MV-4-11 (cell line): ENCODE measurements at places on chromosomes 1 and 21.
A peak's percentile ranks its signal among the peaks of the same experiment; 100 is the strongest.

DNA sequence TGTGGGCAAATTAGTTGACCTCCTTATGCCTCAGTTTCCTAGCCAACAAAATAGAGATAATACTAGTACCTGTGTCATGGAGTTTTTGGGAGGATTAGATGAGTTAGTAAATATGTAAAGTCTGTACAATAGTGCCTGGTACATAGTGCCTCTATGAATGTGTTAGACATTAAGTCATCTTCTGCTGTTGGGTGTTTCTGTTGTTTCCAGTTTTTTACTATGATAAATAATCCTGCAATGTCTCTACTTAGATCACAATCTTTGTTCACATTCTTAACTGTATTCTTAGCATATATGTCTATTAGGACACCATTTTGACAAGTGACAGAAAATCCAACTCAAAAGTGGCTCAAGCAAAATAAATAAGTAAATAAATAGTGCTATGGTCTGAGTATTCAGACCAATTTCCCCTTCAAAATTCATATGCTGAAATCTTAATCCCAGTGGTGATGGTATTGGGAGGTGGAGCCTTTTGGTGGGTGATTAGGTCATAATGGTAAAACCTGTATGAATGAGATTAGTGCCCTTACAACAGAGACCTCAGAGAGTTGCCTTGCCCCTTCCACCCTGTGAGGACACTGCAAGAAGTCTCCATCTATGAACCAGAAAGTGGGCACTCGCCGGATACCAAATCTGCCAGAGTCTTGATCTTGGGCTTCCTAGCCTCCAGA lies 84.3 kb downstream of the DIRAS3 start:
- no peak for DNase-seq

DNA sequence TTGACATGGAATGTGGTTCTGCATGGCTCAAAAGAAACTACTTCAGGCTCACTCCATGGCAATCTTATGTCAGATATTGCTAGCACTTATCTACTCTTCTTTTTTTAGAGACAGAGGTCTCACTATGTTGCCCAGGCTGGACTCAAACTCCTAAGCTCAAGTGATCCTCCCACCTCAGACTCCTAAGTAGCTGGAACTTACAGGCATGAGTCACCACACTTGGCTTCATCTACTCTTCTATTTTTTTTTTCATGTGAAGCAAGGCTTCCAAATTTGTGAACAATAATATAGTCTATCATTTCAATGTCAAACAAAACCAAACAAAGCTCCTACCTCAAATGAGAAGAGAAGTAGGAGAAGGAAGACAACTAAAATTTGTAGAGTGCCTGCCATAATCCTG lies 7.5 kb upstream of the PSEN2 start:
- no peak for DNase-seq

DNA sequence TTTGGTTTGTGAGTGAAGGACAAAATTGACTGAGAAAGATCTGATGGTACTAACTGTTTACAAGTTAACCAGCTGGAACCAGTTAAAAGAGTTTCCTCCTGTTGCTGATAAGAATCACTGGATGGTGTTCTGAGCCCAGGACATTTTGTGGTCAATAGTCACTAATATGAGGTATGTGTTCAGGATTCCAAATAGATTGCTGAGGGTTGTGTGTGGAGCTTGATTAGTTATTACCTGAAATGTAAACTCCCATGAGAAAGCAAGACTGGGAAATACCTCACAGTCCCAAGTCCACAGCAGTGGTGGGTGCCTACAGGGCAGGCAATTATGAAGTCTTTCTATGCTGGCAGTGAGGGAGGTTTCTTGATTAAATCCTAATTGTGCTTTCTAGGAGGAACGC lies 164.6 kb downstream of the DNM3 start:
- no peak for DNase-seq

DNA sequence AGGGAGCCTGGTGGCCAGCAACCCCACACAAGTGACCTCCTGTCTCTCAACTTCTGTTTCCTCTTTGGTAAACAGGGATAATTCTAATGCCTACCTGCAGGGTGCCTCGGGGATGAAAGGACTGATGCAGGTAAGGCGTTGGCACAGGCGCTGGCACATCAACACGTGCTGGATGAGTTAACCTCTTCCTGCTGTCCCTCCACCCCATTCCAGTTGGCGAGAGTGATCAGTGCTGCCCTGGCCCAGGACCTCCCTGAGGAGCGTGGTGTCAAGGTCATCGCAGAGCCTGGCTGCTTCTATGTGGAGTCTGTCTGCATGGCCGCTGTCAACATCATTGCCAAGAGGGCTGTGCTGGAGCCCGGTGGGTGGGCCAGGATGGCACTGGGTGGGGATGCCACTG lies 69.1 kb upstream of the TINAGL1 start:
- no peak for DNase-seq

- no peak for DNase-seq
Observed at GRCh38 chr1:87898431-87898830, 569.8 kb downstream of the LMO4 start.

DNA sequence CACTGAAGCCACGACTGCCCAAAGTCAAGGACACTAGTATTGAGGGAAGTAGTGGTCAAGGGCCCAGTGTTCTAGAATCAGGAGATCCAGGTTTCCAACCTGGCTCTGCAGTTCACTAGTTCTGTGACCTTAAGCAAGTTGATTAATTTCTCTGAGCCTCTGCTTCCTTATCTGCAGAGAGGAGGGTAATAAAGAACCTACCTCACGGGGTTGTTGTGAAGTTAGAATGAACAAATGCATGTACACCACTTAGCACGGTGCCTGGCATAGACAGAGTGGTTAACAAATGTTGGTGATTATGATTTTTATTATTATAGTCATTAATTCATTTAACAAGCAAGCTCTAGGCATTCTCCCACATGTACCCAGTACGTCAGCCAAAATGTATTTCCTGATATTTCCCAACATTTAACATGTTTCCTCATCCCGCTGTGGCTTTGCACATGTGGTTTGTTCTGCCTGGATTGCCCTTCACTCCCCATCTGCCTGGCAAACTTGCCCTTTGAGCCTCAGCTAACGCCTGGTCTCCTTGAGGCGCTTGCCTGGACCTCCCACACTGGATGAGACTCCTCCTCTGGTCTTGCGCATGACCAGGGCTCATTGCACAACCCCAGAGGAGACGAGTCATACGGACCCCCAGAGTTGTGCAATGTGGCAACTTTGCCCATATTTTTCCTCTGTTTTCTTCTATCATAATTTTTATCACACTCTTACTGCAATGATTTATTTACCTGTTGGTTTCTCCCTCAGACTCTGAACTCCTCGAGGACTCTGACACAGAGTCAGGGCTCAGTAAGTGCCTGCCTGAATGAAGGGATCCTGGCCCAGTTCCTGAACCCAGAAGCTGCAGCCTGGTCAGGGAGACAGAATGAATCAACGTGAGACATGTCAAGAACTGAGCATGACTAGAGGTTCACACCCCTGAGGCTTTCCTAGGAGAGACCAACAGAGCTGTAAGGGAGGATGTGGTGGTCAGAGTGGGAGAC lies 20.7 kb upstream of the MFSD2A start:
- DNase-seq = peak; percentile 99

DNA sequence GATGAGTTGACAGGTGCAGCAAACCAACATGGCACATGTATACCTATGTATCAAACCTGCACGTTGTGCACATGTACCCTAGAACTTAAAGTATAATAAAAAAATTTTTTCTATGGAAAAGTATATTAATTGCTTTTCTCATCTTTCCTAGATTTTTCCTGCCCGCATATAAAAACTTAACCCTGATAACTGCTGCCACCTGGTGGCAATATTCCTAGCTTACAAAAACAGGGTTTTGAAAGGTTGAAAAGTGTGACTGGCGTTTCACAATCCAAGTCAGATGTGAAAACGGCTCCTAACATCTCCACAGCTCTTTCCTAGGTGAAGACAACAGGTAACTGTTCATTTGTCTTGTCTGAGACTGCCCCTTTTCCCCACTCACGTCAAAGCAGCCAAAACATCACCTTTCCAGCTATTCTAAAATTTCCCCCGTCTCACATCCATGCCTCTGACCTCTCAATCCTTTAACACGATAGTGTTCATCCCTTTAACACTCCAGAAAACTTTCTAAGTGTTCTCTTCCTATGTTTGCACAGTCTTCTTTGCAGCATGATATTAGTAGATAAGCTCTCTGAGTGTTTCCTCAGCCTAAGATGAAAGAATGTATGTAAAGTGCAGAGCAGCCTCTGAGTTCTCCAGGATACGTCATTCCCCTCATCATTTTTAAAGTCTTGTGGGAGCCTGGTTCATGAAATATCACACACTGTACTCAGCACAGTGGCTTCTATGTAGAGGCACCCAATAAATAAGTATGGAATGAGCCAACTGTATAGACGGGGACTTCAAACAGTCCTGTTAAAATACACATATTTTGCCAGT lies 27.5 kb downstream of the OVGP1 start:
- peak; percentile 30 for DNase-seq

- no peak for DNase-seq
Observed at GRCh38 chr1:172903581-172904220, 147.0 kb downstream of the TNFSF18 start.

DNA sequence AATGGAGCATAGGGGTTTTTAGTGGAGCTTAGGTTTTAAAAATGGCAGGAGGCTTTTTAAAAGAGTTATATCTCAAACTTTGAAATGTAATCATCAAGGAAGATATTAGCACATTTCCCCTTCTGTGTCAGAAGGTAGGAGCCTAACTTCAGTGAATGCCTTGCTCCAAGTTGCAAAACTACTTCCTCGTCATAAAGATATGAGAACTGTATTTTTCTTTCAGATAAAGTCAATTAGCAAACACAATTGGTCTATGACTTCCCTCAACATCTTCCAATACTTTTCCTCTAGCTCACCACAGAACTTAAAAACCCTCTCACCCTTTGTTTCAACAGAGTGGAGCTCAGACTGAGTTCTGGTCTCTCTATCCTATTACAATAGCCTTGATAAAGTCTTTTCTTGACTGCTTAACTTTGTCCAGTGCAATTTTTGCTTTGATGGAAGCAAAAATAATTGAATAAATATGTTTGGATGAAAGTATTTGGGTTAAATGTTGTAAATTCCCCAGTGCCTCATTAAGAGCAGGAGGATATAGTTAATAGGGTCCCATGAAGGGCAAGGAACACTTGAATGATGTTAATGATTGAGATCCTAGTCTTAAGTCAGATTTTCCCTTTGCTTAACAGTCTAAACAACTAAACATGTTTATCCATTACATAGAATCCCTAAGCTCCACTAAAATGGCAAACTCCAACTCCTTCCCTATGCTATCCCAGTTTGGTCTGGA lies 58.9 kb downstream of the TNFSF18 start:
- DNase-seq = peak; percentile 45

DNA sequence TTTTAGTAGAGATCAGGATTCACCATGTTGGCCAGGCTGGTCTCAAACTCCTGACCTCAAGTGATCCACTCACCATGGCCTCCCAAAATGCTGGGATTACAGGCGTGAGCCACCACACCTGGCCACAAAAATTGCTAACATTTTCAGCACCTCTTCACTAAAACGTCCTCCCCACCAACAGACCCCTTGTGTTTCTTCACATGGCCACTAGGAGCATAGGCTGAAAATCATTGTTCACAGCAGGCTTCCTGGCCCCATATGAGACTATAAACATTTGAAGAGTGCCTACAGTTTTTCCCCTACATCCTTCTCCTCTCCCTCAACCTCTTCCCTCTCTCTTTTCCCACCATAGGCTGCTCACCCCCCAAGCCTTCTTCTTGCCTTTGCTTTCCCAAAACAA lies 28.0 kb upstream of the SFPQ start:
- DNase-seq = no peak

GRCh38 chr1:230000493-230001184 lies 66.4 kb upstream of the GALNT2 start:
- DNase-seq = no peak

DNA sequence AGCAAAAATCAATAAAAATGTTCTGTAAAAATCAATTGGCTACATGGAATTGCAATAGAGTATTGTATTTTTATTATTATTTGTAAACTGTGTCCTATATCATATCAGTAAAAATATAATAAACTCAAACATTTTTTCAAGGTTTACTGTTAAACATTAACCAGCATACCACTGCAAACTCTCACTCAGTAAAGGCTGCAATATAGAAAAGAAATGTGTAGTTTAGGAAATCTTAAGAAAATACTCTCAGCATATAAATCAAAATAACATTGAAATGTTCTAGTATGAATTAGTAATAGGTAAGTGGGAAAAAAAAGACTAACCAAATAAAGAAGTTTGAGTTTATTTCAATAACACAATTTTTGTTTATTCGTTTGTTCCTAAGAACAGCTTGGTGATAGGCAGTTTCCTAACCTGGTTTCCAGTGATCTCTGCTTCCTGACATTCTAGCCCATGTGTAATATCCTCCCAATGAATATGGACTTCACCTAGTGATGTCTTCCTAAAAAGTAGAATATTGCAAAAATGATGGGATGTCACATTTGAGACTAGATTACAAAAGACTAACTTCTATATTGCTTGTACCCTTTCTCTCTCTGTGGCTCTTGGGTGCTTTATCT lies 870.1 kb downstream of the BRINP3 start:
- DNase-seq = no peak

DNA sequence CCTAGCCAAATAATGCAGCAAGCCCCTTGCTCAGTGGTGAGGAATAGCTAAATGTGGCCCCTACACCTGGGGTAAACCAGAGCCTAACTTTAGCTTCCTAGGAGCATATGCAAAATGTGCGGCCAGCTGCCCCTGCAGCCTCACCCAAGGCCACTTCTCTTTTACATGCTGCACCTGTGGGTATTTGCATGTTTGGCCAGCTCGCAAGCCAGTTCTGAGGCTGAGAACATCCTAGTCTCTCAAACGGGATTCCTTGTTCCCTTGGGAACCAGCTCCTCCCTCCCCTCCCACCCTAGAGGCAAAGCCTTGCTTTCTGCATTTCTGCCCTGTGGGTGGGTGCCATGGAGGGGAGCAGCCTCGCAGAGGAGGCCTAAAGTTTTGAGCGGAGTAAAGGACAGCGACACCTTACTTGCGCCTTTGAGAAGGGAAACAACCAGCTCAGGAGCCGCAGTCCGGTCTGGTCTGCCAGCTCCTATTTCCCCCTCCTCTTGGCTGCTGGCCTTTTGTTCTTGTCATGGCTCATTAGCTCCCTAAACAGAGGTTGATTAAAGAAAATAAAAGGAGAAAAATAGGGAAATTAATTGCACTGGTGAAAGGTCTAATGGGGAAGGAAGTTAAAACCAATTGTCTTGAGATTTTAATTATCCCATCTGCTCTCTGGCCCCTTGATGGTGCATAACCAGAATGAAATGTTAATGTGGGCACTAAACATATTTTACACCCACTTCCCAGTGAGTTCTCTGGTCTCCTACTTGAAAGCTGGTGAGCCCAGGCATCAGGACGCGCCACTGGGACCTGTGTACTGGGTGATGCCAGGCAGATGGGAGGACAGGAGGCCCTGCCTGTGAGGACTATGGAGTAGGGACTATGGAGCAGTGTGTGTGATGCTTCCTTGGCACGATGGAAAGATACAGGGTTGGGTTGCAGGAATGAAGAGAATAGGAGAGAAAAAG lies 68.7 kb downstream of the TEX35 start:
- DNase-seq = no peak
